ENCODE measurements at places on chromosomes 11 and 22.

DNA sequence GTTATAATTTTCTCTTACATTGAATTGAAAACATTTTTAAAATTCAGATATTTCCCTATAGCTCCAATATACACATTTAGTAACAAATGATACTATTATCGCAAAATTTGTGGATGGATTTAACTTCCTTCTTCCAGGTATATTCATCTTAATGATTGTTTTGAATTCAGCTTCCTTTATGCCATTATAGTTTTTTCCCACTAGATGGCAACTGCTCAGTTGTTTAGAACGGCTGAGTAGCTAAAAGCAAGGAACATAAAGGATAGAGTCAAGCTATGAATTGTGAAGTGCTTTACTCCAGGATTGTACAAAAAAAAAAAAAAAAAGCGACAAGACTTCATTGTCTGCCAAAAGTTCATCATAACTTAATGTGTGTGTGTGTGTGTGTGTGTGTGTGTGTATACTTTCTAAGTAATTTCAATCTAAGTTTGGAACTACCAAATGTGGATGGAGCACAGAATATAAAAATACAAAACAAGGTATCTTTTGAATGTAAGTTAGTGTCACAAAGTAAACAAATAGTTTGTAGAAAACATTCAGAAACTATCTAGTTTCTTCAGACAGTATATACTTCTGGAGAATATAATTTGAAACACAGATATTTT lies 846.4 kb downstream of the DLG2 start:
- DNase-seq, result no peak

GRCh38 chr11:21511835-21512440 lies 680.9 kb upstream of the ANO5 start:
- no peak for DNase-seq

DNA sequence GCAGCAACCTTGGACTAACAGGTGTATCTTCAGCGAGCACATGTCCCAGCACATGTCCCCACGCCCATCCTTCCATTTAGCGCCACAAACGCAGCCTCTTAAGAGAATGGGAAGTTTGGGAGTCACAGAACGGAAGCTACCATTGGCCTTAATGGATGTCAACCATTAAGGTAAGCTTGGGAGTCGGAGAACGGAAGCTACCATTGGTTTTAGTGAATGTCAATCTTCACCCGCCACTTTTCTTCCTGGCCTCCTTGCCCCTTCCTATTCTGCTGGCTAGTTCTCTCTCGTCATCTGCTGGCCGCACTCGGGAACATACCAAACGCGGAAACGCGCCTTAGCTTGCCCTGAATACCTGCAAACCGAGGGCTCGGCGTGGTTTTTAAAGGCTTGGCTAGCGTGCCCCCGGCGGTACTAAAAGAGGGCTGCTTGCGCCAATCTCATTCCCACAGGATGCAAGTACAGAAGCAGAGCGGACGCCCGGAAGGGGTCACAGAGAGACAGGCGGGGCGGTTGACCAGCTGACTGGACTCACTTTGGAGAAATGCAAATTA lies 24.3 kb downstream of the GLYATL1 start:
- DNase-seq, result peak; percentile 15

DNA sequence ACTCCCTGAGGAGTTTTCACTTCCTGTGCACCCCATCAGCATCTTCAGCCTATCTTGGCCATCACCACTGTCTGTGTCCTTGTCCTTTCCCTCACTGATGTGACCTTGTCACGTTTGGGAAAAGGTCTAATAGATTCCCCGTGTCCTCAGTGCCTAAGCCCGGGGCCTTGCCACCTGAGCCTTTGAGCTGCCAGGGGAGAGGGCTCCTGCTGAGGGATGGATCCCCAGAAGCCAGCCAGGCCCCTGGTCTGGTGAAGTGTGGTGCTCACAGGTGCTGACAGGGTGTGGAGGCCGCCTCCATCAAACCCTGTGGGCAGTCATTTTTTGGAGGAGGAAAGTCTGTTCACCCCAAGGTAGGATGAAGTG lies 47.2 kb downstream of the GAB4 start:
- DNase-seq, result no peak

DNA sequence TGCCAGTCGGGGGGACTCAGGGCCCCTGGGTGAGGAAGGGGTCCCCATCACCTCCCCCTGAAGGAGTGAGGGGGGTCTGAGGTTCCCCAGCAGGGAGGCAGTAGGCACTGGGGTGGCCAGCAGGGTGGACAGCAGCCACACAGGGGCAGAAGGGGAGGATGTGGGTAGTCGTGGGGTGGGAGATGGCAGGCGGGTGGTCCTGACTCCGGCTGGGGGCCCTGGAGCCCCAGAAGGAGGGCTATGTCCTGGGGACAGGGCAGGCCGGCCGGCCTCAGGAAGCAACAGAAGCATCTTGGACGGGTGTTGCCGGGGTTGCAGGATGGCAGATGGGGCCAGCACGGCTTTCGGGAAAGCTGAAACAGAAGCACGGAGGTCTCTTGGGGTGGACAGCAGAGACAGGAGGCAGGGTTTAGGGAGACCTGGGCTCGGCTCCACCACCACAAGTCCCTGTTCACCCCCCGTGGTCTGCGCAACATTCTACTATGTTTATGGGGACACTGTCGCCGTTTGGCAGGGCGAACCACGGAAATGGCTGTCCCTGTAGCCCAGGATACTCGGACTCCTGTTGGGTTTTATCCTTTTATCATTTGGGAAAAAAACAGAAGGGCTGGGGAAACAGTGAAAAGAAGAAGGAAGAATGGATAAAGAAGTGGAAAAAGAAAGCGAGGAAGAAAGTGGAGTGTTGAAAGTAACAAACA lies 14.1 kb downstream of the VWCE start:
- no peak for DNase-seq

DNA sequence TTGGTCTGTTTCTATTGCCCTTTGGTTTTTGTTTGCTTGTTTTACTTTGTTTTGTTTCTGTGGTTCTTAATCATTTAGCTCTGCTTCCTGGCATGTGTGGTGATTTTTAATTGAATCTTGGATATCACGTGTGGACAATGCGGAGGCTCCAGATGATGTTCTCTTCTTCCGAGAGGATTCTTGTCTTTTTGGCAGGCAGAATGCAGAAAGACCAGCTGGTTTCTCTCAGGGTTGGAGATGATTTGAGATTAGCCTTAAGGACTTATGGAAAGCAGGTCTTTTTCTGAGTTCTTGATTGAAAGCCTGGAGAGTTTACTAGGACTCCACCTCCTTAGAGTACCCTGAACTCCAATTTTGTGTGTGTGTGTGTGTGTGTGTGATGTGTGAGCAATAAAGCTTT lies 21.0 kb upstream of the ANO1 start:
- no peak for DNase-seq

- no peak for DNase-seq
These were observed 15.5 kb upstream of the RAC2 start for GRCh38 chr22:37259540-37260029.

DNA sequence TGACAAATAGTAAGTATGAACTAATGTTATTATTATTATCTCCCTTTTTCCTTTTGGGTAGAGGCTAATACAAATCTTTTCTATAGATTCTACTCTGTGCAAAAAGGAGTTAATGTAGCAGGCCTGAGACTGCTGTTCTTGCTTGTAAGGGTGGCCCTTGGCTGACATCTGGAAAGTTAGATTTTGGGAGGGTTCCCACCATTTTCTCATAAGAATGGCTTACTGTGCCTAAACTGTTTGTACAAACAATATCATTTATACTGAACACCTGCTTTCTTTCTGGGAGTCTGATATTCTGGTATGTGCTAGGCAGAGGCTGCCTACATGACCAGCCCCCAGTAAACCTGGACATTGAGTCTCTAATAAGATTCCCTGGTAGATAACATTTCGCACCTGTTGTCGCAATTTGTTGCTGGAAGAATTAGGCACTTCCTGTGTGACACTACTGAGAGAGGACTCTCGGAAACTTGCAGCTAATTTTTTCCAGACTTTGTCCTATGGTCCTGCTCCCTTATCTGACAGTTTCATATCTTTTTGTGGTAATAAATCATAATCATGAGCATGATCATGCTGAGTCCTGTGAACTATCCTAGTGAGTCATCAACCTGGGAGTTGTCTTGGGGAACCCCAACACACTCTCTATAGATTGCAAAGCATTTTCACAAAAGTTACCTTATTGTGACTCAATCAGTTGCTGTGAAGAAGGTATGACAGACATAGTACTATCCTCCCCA lies 257.7 kb upstream of the CCDC90B start:
- DNase-seq, result peak; percentile 79

DNA sequence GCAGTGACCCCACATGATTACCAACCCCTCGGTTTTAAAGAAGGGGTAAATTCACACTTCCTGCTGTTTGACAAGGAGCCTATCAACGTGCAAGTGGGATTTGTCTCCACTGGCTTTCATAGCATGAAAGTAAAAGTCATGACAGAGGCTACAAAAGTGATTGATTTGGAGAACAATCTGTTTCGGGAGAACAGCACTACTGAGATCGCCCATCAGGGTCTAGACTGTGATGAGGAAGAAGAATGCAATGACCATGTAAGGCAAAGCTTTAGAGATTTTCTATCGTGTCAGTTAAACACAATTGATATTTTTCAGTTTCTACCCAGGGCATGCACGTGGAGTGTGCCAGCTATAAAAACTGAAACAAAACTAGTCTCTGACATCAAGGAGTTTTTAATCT lies 41.7 kb downstream of the HORMAD2 start:
- DNase-seq, result no peak

Data from hindlimb muscle (tissue), 1 donor.